Aortic smooth muscle cell (primary cell): ENCODE measurements at places on chromosomes 1 and 21. TPM values are rescaled to one million over a fixed set of nuclear protein-coding genes. Genes with fewer than 3 reads are reported as not detected.

The SMCP gene
- total RNA-seq: not detected in 2 replicates

The PRKAA2 gene
- 6.3 and 7.3 TPM in 2 replicates for total RNA-seq

The PLA2G2F gene
- total RNA-seq: not detected in 2 replicates

The AK4 gene
- total RNA-seq: 9.8 and 12.8 TPM in 2 replicates

The ZNF695 gene
- total RNA-seq: 1.4 and 2.2 TPM in 2 replicates

The ARTN gene
- total RNA-seq: under 0.01 and 0.25 TPM in 2 replicates

The CTSS gene
- total RNA-seq: 25.8 and 41.1 TPM in 2 replicates

The LRRC38 gene
- 0.50 TPM in 1 of 2 replicates, not detected in the other for total RNA-seq

The CLCA4 gene
- 0.40 TPM in 1 of 2 replicates, not detected in the other for total RNA-seq

The TACSTD2 gene
- not detected in 2 replicates for total RNA-seq

The A3GALT2 gene
- total RNA-seq: not detected in 2 replicates

The SUSD4 gene
- total RNA-seq: not detected in 2 replicates

The CAPN8 gene
- not detected in 2 replicates for total RNA-seq

The MRTO4 gene
- total RNA-seq: 14.5 and 27.5 TPM in 2 replicates

The NES gene
- 124 and 159 TPM in 2 replicates for total RNA-seq

The CASQ1 gene
- total RNA-seq: 0.26 and 0.50 TPM in 2 replicates

The MPZ gene
- total RNA-seq: 1.6 and 1.7 TPM in 2 replicates

The RNU1-2 gene
- total RNA-seq: 565 and 1,390 TPM in 2 replicates

The HTR1D gene
- not detected in 2 replicates for total RNA-seq

The IGSF3 gene
- 0.25 and 0.53 TPM in 2 replicates for total RNA-seq

The MTMR11 gene
- 6.3 and 10.1 TPM in 2 replicates for total RNA-seq

The ORC1 gene
- 2.7 and 5.7 TPM in 2 replicates for total RNA-seq

The OXCT2 gene
- 0.99 and 5.4 TPM in 2 replicates for total RNA-seq

The DPH5 gene
- total RNA-seq: 18.4 and 22.7 TPM in 2 replicates

The OR6N1 gene
- not detected in 2 replicates for total RNA-seq

The SYT6 gene
- not detected in 2 replicates for total RNA-seq

The MYCL gene
- total RNA-seq: 0.12 and 0.26 TPM in 2 replicates

The TDRD10 gene
- under 0.01 and 0.06 TPM in 2 replicates for total RNA-seq

The IPO13 gene
- total RNA-seq: 17.2 and 18.4 TPM in 2 replicates

The CD244 gene
- not detected in 2 replicates for total RNA-seq

The DCDC2B gene
- total RNA-seq: not detected in 2 replicates

The RGS16 gene
- total RNA-seq: 0.40 and 0.87 TPM in 2 replicates

The MEX3A gene
- total RNA-seq: 0.40 and 0.50 TPM in 2 replicates

The PLA2G2C gene
- total RNA-seq: not detected in 2 replicates

The KRTAP11-1 gene
- not detected in 2 replicates for total RNA-seq

The GBP7 gene
- total RNA-seq: not detected in 2 replicates

The CD2 gene
- total RNA-seq: not detected in 2 replicates

The PIK3R3 gene
- 9.4 and 10.9 TPM in 2 replicates for total RNA-seq

The PIGR gene
- not detected in 2 replicates for total RNA-seq
